Endothelial cell of umbilical vein (primary cell): ENCODE measurements at places on chromosomes 2 and 18. TPM values are rescaled to one million over a fixed set of nuclear protein-coding genes. Genes with fewer than 3 reads are reported as not detected.

GRCh38 chr2:187644486-187644885, 90.3 kb upstream of the TFPI start:
- DNase-seq, result peak; percentile 5

DNA sequence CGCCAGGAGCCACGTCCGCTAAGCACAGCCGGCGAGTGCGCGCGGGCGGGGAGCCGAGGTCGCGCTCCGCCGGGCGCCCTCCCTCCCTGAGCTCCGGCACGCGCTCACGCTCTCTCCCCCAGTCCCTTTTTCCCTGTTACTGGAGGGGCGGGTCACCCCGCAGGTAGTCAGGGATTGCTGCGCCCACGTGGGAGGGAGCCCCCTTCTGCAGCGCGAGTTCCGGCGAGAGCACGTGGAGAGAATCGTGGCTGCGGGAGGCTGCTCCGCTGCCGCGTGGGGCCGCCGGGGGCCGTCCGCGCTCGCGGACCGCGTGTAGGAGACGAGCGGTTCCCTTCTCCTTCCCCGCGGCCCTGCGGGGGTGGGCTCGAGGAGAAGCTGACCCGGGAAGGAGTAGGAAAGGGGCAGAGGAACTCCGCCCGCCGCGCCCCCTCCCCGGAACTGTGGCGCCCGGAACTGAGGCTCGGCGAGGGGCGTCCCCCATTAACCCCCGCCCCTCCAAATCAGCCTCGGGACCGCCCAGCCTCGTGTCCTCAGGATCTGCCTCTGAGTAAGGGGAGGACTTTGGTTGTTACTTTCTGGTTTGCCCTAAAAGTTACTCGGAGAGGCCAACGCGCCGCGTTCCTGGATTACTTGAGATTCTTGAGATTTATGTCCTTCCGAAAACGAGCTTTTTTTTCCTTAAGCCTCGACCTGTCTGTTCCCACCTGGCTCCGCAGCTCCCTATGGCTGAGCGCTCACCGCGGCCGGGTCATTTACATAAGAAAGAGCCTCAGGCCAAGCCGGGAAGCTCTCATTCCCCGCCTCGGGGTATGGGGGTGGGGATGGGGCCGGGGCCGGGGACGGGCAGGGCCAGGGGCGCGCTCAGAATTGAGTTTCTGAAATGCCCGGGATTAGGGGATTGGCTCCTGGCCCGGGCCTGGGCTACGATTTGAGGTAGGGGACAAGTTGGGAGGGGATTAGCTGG, 1.1 kb downstream of the HK2 start:
- peak; percentile 30 for DNase-seq

- DNase-seq, result no peak
Observed at GRCh38 chr2:86280191-86280667, 57.2 kb downstream of the REEP1 start.

DNA sequence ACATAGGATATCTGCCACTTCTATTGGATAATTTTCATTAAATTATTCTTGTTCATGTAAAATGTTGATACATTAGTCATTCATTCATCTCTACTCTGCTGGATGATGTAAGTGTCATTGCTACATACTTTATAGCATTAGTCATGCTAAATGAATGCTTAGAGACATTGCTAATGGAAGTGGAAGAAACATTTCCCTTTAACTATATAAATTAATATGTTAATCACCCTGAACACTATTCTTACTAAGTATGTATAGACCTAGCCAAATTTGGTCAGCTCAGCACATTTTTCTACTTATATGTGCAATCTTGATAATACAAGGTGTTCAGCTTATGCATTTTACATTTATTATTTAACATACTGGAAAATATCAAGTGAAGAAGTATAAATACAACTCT, 160.2 kb downstream of the DPP4 start:
- DNase-seq, result peak; percentile 75

- DNase-seq, result no peak
Observed at GRCh38 chr2:109655287-109655686, 41.1 kb downstream of the SOWAHC start.

DNA sequence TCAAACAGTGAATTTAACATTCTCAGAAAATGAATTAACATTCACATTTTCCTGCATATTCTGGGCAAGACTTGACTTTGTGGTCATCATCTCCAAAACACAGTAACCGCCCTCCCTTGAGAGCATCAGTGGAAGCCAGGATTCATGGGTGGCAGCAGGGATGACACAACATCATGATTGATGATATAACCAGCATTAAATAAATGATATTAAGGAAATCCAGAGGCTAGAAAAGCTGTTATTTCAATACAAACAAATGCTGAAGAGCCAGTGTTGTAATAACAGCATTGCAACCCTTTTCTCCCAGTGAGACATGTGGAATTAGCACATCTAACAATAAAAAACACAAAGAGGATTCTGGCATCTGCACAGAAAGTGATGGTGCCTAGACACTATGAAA, 41.1 kb downstream of the CDC42EP3 start:
- DNase-seq, result no peak

DNA sequence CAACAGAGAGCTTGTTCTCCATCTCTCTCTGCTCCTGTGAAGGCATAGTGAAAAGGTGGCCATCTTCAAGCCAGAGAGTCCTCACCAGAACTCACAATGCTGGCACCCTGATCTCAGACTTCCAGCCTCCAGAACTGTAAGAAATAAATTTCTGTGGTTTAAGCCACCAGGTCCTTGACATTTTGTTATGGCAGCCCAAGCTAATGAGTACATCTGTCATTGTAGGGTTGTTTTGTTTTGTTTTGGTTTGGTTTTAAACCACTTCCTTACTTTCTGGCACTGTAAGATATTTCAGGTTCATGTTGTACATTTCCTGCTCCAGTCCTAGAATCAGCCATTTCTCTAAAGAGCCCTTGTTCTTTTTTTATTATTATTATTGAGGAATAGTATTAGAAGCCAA, 171.2 kb downstream of the CPS1 start:
- DNase-seq, result no peak

GRCh38 chr2:887639-888038, 63.0 kb upstream of the SNTG2 start:
- no peak for DNase-seq

DNA sequence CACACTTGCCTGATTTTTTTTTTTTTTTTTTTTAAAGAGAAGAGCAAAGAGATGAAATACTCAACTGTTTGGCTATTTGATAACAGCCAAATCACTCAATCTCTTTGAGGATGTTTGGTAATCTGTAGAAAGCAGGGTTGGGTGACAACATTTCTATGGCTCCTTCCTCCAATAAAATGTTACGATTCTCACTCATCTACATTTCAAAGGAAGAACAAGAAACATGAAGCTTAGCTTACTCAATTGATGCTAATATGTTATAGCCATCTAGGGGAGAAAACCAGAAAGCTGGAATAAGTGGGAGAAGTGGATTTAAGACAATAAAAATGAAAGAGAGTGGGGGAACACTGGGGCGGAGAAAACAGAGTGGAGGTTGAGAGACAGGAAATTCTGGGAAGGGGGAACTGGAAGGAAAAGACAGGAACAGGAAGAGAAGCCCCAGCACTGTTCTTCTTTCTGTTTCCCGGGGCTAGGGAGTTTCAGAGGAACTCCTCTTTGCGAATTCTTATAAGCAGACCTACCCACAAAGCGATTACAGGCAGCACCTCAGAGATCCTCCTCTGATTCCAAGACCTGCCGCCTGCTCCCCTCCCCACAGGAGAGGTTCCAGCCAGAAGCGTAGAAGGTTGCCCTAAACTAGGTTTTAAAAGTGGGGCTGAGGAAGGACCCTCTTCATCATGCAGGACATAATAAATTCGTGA, 13.3 kb downstream of the ST3GAL5 start:
- no peak for DNase-seq

GRCh38 chr18:48002933-48003365, 72.5 kb upstream of the SMAD2 start:
- peak; percentile 78 for DNase-seq

FSHR gene
- not detected in 2 replicates for total RNA-seq

DLX1 gene
- total RNA-seq, result not detected in 2 replicates

FOXI3 gene
- total RNA-seq, result not detected in 2 replicates

SELENOI gene
- 23.1 and 25.3 TPM in 2 replicates for total RNA-seq

SERPINB2 gene
- 0.24 and 0.39 TPM in 2 replicates for total RNA-seq

TUBA3E gene
- total RNA-seq, result not detected in 2 replicates

UXS1 gene
- 43.2 and 44.6 TPM in 2 replicates for total RNA-seq

KLHL14 gene
- not detected in 2 replicates for total RNA-seq

CROCC2 gene
- total RNA-seq, result not detected in 2 replicates
